Neural crest cell (in vitro differentiated cells): ENCODE measurements at places on chromosomes 13 and 19. TPM values are rescaled to one million over a fixed set of nuclear protein-coding genes. Genes with fewer than 3 reads are reported as not detected.

- DNase-seq: no peak
Measured at GRCh38 chr19:2446381-2446780, 10.4 kb downstream of the LMNB2 start.

GRCh38 chr19:28424077-28424476 lies 788.9 kb downstream of the UQCRFS1 start:
- no peak for DNase-seq

- DNase-seq: peak; percentile 28
Measured at GRCh38 chr19:32824916-32825608, 44.5 kb downstream of the SLC7A9 start.

- DNase-seq: no peak
Measured at GRCh38 chr13:92256211-92256610, 857.8 kb downstream of the GPC5 start.

Gene PSG5
- total RNA-seq: not detected in 2 replicates

GRCh38 chr13:51624207-51624606 lies 39.9 kb downstream of the WDFY2 start:
- DNase-seq: no peak
